Naive thymus-derived CD4-positive, alpha-beta T cell (primary cell): ENCODE measurements at places on chromosomes 5 and 9. TPM values are rescaled to one million over a fixed set of nuclear protein-coding genes. Genes with fewer than 3 reads are reported as not detected.

- no peak for DNase-seq
- no peaks in the 10 kb centered on the region for H3K4me1 ChIP-seq
- H3K36me3 ChIP-seq, result no peaks in the 10 kb centered on the region
- H3K27me3 ChIP-seq, result peaks cover 3% of the 10 kb centered on the region
- no peak overlapping the region for H3K27ac ChIP-seq
Observed at GRCh38 chr5:10860645-10861422, 99.8 kb upstream of the DAP start.

Gene FOXE1
- not detected for total RNA-seq

- H3K27me3 ChIP-seq, result no peaks in the 10 kb centered on the region
- no peaks in the 10 kb centered on the region for H3K36me3 ChIP-seq
- H3K27ac ChIP-seq, result no peak overlapping the region
- no peaks in the 10 kb centered on the region for H3K4me1 ChIP-seq
Observed at GRCh38 chr9:114462791-114463190, 42.5 kb downstream of the WHRN start.

Gene SLC46A2
- total RNA-seq, result not detected

Gene PCDHB9
- total RNA-seq, result not detected

Gene CCDC152
- total RNA-seq, result 6.1 TPM

DNA sequence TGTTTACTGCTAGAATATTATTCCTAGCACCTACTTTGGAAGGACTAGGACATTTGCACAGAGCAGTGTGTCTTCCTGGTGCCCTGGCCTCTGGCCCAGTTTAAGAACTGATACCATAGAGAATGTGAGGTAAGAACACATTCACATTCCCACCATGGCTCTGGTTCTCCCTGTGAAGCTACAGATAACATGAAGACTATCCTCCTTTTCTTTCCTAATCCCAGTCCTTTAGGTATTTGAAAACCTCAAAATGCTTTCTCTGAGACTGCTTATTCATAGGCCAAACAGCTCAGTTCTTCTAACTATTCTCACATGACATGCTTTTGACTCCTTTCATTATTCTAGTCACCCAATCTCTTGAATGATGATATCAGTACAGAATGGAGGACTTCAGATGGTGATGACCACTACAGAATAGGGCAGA, 11.9 kb downstream of the FAM219A start:
- H3K36me3 ChIP-seq, result no peaks in the 10 kb centered on the region
- no peaks in the 10 kb centered on the region for H3K27me3 ChIP-seq
- H3K4me1 ChIP-seq, result no peaks in the 10 kb centered on the region
- no peak for DNase-seq
- no peak overlapping the region for H3K4me3 ChIP-seq

DNA sequence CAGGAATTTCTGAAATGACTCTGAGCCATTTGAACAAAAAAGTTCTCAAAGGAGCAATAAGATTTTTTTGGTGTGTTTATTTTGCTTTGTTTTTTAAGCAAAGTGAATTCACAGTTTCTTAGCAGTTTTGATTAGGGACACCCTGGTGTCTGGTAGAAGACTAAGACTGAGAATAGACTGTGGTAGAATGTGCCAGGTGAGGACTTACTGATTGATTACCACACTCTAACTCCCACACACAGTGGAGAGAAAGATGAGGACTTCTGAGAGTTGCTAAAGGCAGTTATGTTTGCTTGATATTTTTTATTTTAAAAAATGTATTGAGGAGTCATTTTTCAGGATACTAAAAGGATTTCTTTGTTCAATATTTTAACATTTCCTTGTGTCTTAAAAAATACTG, 175.1 kb downstream of the CD180 start:
- H3K4me1 ChIP-seq, result no peaks in the 10 kb centered on the region
- H3K27ac ChIP-seq, result no peak overlapping the region
- no peaks in the 10 kb centered on the region for H3K36me3 ChIP-seq
- DNase-seq, result no peak

- no peaks in the 10 kb centered on the region for H3K27me3 ChIP-seq
- no peak for DNase-seq
- H3K4me1 ChIP-seq, result no peaks in the 10 kb centered on the region
- no peak overlapping the region for H3K27ac ChIP-seq
- H3K36me3 ChIP-seq, result no peaks in the 10 kb centered on the region
Observed at GRCh38 chr5:21594566-21594965, 1258.6 kb downstream of the CDH12 start.

Gene OR1J2
- total RNA-seq, result not detected

Gene ALDH1A1
- total RNA-seq, result not detected in 2 replicates

Gene FOXD4L3
- not detected for total RNA-seq

DNA sequence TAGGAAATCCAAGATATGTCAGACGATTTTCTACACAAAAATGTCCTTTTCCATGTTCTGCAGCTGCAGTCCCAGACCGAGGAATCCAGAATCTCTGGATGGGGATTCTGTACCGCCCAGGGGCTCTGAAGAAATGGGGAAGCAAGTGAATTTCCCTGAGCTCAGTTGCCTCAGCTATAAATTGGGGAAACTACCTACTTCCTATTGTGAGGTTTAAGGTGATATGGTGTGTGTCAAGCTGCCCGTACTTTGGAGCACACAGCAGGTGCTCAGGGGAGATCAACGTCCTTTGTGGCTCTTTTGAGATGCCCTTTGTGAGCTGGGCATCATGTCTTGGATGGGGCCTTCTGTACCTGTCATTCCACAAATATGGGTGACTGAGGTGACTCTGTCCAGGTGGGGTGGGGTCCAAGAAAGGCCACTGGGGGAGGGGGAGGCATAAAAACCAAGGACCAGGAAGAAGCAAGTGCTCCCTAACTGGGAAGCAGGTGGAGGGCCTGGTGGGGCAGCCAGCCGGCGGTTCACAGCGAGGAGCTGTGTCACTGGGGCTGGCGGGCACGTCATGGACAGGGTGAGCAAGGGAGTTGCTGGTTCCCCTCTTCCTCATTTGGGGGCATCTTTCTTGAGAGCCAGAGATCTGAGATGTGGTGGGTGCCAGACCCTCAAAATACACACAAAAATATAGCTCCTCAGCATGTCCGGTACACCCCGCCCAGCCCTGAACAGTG, 116.0 kb downstream of the CRB2 start:
- no peak overlapping the region for H3K4me3 ChIP-seq
- DNase-seq, result no peak
- H3K4me1 ChIP-seq, result no peaks in the 10 kb centered on the region
- H3K36me3 ChIP-seq, result no peaks in the 10 kb centered on the region
- no peaks in the 10 kb centered on the region for H3K27me3 ChIP-seq
- no peak overlapping the region for H3K27ac ChIP-seq

Gene BHMT
- total RNA-seq, result not detected

- H3K4me3 ChIP-seq, result no peak overlapping the region
- H3K27ac ChIP-seq, result no peak overlapping the region
- H3K27me3 ChIP-seq, result no peaks in the 10 kb centered on the region
- H3K4me1 ChIP-seq, result no peaks in the 10 kb centered on the region
Observed at GRCh38 chr9:91992461-91993041, 42.5 kb upstream of the ROR2 start.

Gene FOXD4
- total RNA-seq, result not detected

Gene PRDM9
- total RNA-seq, result not detected in 2 replicates

Gene LYRM7
- 14.7 and 16.3 TPM in 2 replicates for total RNA-seq
